ENCODE measurements at places on chromosomes 7 and 10.

GRCh38 chr7:78435355-78435754, 636.8 kb downstream of the PHTF2 start:
- no peak for DNase-seq

- DNase-seq, result no peak
Observed at GRCh38 chr7:158809596-158809995, 19.7 kb downstream of the ESYT2 start.

GRCh38 chr10:102546606-102547320, 43.0 kb downstream of the SUFU start:
- no peak for DNase-seq

DNA sequence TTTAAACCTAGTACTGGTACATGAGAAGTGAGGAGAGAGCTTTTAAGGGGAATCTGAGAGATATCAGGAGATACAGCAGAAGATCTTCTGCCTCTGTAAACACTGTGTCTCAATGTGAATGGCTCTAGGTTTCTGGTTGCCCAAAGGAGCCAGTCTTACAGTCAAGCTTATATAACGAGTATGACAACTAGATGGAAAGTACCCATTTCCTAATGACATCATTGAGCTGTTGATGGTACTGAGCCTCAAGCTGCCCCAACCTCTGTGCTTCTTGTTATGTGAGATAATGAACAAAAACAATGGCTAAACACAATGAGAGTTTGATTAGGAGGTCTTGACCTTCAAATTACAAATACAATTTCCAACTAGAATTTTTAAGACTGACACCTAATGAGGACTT, 451.5 kb downstream of the SORCS1 start:
- no peak for DNase-seq

- no peak for DNase-seq
Observed at GRCh38 chr7:98836811-98837629, 32.8 kb downstream of the TMEM130 start.

GRCh38 chr7:122622682-122623081, 76.2 kb downstream of the RNF133 start:
- no peak for DNase-seq

GRCh38 chr10:5655121-5655520, 11.3 kb downstream of the ASB13 start:
- DNase-seq, result no peak

DNA sequence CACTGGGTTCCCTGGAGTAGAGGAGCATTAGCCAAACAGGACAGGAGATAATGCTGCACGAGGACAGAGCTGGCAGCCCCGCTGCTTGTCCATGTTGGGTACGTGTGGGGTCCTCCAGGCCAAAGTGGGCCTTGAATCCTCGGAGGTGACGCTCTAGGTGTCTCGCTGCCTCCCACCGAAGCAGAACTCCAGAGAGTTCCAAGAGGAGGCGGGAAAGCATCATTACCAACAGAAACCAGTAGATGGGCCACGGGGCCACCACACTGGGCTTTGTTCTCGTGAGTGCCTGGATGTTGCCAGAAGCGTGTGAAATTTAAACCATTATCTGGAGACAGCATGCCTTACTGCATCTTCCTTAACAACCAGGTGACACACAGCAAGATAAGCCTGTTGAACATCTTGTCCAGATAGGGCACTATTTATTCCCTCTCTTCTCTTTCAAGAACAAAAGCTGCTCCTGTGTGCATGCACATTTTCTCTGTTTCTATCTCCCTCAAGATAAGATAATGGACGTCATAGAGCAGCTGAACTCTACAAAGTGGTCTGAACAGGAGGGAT, 56.8 kb downstream of the TNS3 start:
- no peak for DNase-seq

DNA sequence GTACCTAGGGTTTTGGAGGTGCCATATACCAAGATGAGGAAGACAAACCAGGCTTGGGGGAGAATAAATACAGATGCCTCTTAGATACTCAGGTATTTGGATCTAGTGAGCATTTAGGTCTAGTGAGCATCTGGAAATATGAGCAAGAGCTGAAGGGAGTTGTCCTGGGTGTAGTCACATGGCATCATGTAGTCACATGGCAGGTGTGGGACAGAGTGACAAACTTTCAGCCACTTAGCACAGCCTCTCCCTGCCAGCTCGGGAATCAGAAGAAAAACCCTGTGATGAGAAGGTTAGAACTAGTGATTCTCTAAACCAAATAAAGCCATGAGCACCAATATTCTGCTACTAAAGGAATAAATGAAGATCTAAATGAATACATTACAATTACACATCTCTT, 24.3 kb downstream of the RGR start:
- DNase-seq, result no peak

- no peak for DNase-seq
Observed at GRCh38 chr10:3294919-3295581, 122.5 kb upstream of the PITRM1 start.

DNA sequence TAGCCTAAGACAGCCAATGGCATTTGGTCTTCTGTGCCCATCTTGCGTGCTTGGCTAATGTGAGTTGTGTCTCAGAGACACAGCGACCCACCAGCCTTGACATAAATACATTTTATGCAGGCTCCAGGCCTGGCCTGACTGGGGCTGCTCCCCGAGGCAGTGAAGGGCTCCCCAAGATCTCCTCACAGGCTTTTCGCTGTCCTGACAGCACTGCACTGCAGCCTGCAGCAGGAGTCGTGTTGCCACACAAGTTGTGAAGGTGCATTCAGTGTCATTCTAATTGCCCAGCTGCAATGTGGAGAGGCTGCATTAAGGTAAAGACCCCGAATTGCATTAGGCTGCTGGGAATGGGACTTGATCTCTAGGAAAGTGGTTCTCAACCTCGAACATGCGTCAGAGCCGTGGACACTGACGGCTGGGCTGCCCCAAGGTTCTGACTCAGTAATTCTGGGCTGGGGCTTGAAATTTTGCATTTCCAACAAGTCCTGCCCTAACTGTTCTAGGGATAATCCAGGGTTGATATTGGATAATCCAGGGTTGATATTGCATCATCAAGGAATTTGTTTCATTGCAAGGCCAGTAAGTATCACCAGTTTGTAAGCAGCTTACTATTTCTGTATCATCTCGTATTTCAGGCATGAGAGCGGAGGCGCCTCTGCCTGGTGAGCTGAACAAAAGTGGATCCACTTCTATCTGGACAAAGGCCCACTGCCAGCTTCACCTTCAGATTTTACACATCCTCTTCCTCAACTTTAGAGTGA, 108.7 kb upstream of the INSIG1 start:
- DNase-seq, result no peak

DNA sequence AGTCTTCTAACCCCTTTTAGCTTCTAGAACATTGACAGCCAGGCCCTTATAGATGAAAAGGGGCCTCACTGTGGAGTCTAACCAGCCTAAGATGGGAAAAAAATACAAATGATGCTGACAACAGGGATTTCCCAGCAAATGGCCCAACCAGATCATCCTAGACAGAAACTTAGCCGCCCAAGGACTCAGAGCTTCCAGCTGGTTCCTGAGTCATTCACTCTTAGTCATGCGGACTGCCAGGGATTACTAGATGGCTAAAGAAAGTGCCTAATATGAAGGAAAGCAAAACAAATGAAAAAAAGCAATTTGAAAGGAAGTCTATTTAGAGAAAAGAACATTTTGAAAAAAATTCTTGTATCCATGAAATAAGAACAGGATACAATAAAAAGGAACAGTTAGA, 23.7 kb downstream of the TSPAN14 start:
- no peak for DNase-seq

DNA sequence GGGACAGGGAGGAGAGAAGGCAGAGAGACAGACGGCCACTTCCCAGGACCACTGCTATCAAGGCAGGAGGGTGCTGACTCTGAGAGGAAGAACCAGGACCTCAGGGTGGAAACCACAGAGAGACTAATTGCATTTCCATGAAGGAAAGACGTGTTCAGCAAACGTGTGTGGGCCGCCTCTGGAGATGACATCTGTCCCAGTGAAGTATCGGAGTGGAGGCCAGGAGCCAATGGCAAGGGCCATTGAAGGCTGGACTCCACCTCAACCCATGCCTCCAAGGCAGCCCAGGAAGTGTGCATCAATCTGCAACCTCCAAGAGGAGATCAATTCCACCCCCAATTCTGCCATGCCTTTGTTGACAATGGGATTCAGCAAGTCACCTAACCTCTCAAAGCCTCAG, 229.9 kb downstream of the USP6NL start:
- DNase-seq, result no peak

- DNase-seq, result no peak
Observed at GRCh38 chr10:126501828-126502227, 113.6 kb upstream of the ADAM12 start.

DNA sequence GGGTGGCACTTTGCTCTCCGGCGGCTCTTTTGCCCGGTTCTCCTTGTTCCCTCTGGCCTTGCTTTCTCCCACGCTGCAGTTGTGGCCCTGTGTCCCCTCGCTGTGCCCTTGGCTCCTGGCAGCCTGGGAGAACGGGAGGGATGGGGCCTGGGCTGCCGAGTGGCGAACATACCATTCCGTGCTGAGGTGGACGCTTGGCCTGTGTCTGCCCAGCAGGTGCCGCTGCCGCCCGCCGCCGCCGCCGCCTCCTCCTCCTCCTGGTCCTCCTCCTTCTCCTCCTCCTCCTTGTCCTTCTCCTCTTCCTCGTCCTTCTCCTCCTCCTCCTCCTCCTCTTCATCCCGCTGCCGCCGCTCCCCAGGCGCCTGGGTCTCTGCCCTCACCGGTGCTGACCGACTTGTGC, 36.0 kb downstream of the AGAP3 start:
- no peak for DNase-seq

DNA sequence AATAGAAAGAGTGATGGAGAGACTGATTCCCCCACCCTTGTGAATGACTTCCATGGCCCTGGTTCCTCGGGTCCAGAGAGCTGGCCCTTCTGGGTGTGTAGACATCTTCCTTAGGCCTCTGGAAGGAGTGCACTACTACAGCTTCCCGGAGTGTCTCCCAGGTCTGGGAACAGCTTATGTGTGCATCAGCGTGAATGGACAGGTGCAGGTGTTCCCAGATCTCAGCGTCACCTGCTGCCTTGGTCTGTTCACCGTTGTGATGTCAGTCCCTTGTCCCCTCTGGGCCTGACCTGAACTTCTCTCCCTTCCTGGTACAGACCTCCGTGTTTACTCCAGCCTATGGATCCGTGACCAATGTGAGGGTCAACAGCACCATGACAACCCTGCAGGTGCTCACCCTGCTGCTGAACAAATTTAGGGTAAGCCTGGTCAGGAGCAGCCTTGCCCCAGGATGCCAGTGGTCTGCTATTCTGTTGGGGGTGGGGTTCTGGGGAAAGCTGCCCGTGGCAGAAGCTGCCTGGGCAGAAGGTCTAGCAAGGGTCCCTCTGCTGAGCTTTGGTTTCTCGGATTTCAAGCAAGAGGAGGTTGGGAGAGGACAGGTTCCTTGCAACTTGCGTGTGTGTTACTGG, 10.5 kb upstream of the DEPP1 start:
- DNase-seq, result no peak

DNA sequence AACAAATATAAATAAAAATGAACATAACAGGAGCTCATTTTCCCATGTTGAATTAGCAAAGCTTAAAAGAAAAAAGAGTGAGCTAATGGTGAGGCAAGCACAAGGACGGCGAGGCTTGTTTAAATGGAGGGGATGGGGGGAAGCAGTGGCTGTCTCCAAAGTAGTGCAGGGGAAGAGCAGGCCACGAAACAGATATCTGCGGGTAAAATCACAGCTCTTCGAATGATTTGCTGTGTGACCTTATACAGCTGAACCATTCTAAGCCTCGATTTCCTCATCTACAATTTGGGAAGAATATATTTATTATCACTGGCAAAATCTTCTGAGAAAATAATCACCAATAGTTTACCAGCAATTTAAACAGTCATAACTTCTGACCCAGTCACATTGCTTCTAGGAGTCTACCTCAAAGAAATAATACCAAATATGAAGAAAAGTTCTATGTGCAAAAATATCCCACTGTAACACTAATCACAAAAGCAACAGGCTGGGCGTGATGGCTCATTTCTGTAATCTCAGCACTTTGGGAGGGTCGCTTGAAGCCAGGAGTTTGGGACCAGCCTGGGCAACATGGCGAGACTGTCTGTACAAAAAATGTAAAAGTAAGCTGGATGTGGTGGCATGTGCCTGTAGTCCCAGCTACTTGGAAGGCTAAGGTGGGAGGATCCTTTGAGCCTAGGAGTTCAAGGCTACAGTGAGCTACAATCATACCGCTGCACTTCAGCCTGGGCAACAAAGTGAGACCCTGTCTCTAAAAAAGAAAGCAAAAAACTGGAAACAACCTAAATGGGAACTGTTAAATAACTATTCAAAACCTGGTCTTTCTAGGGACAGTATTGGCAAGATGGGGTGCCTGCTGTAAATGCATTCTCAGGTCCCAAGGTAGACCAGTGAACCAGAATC, 63.1 kb upstream of the ASAH2 start:
- DNase-seq, result no peak

- no peak for DNase-seq
Observed at GRCh38 chr7:73648593-73649332, 18.9 kb upstream of the VPS37D start.

DNA sequence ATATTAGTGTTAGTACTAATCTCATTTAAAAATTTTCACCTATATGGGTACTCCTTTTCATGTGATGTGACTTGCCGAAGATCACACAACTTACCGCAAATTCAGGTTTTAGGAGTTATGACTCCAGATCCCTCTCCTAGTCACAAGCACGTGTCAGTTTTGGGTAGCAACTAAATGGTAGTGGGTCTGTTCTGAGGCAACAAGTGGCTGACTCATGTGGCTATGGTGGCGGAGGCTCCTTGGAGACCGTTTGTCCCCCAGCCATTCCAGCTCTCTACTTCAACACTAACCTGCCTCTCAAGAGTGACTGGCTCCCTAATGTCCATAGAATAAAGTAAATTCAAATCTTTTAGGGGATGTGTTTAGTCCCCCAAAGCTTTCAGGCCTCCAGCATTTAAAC, 39.5 kb downstream of the MRC1 start:
- no peak for DNase-seq

DNA sequence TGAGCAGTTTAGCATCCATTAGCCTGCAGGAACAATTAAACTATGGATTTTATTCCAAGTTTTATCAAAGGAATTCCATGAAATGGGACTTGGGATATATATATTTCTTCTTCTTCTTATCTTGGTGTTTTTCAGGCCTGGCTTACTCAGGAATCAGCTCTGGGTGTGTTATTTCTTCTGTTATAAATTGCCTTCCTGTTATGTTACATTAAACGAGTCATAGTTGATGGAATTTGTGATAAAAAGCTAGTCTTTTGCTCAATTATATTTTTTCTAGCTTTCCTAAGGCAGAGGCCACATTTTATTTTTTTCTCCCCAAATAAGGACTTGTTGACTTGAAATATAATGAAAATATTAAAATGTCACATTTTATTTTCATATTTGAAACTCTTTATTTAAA, 141.3 kb downstream of the EPC1 start:
- DNase-seq, result no peak
